ENCODE measurements at places on chromosomes 12 and 14. TPM values are rescaled to one million over a fixed set of nuclear protein-coding genes. Genes with fewer than 3 reads are reported as not detected.
A peak's percentile ranks its signal among the peaks of the same experiment; 100 is the strongest.

DNA sequence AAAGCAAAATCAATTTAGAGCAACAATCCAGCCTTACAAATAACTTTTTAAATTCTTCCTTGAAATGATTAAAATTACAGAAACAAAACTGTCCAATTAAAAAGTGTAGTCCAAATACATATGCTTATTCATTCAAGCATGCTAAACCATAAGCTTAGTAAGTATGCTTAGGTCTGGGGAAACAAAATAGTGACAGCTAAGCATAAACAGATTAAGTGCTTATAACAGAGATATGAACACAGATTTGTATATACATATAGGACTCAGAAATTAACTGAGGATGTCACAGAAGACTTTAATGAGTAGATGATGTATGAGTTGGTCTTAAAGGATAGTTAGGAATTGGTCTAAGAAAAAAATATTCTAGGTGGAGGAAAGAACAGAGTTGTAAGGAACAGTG lies 41.8 kb downstream of the SCAF11 start:
- no peak for DNase-seq

GRCh38 chr14:103526247-103526913 lies 2.6 kb upstream of the TRMT61A start:
- DNase-seq: no peak

- no peak for DNase-seq
Observed at GRCh38 chr14:87397499-87397898, 595.5 kb downstream of the GALC start.

DNA sequence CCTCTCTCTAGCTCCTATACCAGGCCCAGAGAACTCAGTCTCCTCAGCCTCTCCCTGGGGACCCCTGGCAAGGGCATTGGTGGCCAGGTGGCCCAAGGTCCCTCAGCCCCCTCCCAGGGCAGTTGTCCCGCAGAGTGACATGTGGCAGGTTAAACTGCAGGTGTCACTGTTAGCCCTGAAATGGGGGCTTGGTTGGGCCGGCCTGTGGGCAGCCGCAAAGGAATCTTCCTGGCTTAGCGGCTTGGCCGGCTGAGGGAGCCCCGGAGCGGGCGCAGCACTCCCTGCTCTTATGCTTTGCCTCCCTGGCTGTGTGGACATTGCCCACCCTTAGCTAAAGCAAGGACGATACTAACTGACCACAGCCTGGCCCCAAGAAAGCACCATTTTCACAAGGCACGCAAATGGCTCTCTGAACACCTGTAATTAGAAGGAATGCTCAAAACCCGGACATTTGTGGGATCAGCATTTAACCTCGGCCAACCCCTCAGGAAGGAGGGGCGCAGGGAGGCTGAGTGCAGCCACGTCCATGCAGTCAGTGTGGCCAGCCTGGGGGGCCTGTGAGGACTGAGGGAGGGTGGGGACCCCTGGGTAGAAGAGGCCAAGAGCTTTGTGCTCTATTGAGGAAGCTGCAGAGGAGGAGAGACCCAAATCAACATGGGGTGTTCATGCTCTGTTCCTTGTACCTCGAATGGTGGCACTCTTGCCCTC lies 82.2 kb downstream of the PAPOLA start:
- DNase-seq: peak; percentile 58

Gene CPNE6
- 0.14 TPM for total RNA-seq

Gene NAV3
- total RNA-seq: not detected

Gene TMEM106C
- total RNA-seq: 115 TPM

Gene TPH2
- not detected for total RNA-seq

Measured in activated naive CD8-positive, alpha-beta T cell treated with anti-CD3 and anti-CD28 coated beads, Interleukin-2, amount 10 ng/mL, durations not matched to agents 7 days and 5 days (primary cell).